ENCODE measurements at places on chromosomes 16 and 17. TPM values are rescaled to one million over a fixed set of nuclear protein-coding genes. Genes with fewer than 3 reads are reported as not detected.

DNA sequence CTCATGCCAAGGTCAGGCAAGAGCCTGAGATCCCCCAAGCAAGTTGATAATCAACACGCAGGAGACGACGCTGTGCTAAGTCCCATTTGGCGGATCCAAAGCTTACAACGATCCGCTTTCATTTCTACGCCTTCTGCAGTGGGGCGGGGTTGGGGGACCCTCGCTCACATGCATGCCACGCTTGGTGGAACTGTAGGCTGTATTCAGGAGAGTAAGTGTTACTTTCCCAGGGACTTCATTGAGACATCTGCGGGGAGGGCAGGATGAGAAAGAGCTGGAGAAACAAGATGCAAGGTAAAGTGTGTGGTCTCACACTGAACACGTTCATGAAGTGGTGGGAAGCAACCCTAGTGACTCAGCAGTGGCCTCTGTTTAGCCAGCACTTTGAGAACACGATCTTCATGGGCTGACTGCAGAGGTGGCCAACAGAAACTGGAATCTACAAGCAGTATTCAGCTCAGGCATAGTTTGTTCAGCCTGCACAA lies 100.5 kb downstream of the XYLT1 start:
- no peak for DNase-seq

DNA sequence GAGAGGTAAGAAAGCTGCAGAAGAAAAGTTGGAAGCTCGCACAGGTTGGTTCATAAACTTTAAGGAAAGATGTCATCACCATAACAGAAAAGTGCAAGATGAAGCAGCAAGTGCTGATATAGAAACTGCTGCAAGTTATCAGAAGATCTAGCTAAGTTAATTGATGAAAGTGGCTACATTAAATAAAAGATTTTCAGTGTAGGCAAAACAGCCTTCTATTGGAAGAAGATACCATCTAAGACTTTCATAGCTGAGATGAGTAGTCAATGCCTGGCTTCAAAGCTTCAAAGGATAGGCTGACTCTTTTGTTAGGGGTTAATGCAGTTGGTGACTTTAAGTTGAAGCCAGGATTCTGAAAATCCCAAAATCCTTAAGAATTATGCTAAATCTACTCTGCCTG lies 24.0 kb downstream of the CYLD start:
- DNase-seq: no peak

The ADGRG3 gene
- 0.75 TPM for total RNA-seq

The CYGB gene
- 19.5 TPM for total RNA-seq

The MAP3K14 gene
- total RNA-seq: 10.6 TPM

Data from dorsolateral prefrontal cortex (tissue), 122 donors.